Psoas muscle (tissue), 8 donors: ENCODE measurements at places on chromosomes 1 and 21. TPM values are rescaled to one million over a fixed set of nuclear protein-coding genes. Genes with fewer than 3 reads are reported as not detected.

ARHGEF10L gene
- 37.1 TPM for total RNA-seq

ZNF648 gene
- total RNA-seq: 0.06 TPM

OR10T2 gene
- total RNA-seq: not detected

CSMD2 gene
- total RNA-seq: 0.22 TPM

HMGCS2 gene
- 55.2 TPM for total RNA-seq

DNM3 gene
- 0.52 TPM for total RNA-seq

KCNK2 gene
- total RNA-seq: 0.91 TPM

AADACL4 gene
- total RNA-seq: not detected

MSH4 gene
- 0.88 TPM for total RNA-seq
